RPMI7951 (cell line): ENCODE measurements at places on chromosomes 7 and 10. TPM values are rescaled to one million over a fixed set of nuclear protein-coding genes. Genes with fewer than 3 reads are reported as not detected.
A peak's percentile ranks its signal among the peaks of the same experiment; 100 is the strongest.

The PNLIPRP3 gene
- not detected in 2 replicates for total RNA-seq

The ADAP1 gene
- 1.6 and 1.8 TPM in 2 replicates for total RNA-seq

DNA sequence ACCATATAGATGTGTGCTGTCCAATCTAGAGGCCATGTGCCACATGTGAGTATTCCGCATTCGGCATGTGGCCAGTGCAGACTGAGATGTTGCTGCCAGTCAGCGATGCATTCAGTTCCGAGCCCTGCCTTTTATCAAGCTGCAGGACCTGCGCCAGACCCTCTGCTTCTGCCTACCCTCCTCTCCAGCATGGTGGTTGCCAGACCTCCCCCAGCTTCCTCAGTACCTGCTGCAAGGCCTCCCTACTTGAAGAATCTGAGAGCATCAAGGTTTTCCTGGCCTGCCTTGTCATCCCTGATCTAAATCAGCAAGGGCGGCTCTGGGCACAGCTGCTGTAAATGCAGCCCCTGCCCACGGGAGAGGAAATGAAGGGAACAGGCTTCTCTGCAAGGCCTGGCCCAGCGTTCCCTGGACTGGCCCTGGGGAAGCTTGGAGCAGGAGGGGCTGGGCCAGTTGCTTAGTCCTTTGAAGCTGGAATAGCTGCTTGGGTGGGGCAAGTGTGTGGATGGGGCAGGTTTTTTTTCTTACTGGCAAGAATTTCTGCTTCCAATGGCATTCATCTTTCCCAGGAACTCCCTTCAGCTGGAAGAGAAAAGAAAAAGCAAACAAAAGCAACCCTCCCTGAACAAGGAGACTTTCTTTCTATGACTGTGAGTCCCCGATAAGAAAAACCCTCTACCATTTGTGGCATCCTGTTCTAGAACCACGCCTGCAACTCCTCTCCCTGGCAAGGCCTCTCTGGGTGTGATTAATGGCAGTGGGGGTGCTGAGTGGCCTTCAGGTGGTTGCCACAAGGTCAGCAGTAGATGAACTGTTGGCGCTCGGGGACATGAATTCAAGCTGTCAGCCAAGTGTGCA lies 93.0 kb downstream of the NHLRC2 start:
- DNase-seq: no peak

The ADCY1 gene
- total RNA-seq: 3.1 and 4.4 TPM in 2 replicates

DNA sequence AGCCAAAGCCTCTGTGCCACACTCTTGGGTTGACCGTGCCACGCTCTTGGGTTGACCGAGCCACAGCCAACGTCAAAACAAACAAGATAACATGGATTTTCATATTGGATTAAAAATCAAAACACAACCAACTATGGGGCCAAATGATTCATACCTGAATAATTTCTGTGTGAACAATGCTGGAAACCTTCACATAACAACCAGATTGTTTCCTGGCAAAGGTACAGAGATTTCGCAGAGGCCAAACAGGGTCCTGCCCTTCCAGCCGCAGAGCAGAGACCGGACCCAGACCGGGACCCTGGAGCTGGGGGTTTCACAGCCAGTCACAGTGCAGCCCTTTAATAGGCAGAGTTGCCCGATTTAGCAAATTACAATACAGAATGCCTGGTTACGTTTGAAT lies 40.5 kb downstream of the ITIH5 start:
- no peak for DNase-seq

GRCh38 chr10:98646998-98647917 lies 200.5 kb upstream of the HPS1 start:
- DNase-seq: no peak

The FXYD4 gene
- total RNA-seq: not detected in 2 replicates

The CYP26C1 gene
- not detected in 2 replicates for total RNA-seq

The SLC39A12 gene
- total RNA-seq: not detected in 2 replicates

- no peak for DNase-seq
These were observed 36.7 kb upstream of the MNX1 start for GRCh38 chr7:157047148-157047547.

DNA sequence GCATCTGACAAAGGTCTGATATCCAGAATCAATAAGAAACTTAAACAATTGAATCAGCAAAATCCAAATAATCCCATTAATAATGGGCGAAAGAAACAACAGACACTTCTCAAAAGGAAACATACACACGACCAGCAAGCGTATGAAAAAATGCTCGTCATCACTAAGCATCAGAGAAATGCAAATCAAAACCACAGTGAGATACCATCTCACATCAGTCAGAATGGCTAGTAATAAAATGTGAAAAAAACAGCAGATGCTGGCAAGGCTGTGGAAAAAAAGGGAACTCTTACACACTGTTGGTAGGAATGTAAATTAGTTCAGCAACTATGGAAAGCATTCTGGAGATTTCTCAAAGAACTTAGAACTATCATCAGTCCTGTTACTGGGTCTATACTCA lies 496.7 kb downstream of the SH2D4B start:
- no peak for DNase-seq

The CALML5 gene
- not detected in 2 replicates for total RNA-seq

The CD36 gene
- total RNA-seq: 6.5 and 11.4 TPM in 2 replicates

The SPDYE8 gene
- total RNA-seq: not detected in 2 replicates

- DNase-seq: no peak
These were observed 14.9 kb upstream of the GIMAP8 start for GRCh38 chr7:150435390-150436073.

The MUC3A gene
- not detected in 2 replicates for total RNA-seq

- peak; percentile 93 for DNase-seq
These were observed 1339.4 kb downstream of the XPNPEP1 start for GRCh38 chr10:108583877-108584276.

DNA sequence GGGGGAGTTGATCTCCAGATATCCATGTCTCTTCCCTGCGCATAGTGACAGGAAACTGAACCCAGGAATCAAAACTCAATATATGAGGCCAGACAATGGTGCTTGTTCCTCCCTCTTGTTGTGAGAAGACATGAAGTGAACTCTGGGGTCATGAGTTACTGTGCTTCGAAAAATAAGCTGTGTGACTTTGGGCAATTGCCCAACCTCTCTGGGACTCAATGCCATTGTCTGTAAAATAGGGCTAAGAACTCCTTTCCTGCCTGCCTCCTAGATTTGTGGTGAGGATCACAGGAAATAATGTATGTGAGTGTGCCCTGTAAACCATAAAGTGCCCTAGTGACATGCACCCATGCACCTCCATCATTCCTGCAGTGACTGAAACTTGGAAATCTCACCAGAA lies 48.4 kb downstream of the SYPL1 start:
- no peak for DNase-seq

The NFE2L3 gene
- 53.7 and 60.3 TPM in 2 replicates for total RNA-seq

The CH25H gene
- total RNA-seq: 0.49 and 0.72 TPM in 2 replicates

DNA sequence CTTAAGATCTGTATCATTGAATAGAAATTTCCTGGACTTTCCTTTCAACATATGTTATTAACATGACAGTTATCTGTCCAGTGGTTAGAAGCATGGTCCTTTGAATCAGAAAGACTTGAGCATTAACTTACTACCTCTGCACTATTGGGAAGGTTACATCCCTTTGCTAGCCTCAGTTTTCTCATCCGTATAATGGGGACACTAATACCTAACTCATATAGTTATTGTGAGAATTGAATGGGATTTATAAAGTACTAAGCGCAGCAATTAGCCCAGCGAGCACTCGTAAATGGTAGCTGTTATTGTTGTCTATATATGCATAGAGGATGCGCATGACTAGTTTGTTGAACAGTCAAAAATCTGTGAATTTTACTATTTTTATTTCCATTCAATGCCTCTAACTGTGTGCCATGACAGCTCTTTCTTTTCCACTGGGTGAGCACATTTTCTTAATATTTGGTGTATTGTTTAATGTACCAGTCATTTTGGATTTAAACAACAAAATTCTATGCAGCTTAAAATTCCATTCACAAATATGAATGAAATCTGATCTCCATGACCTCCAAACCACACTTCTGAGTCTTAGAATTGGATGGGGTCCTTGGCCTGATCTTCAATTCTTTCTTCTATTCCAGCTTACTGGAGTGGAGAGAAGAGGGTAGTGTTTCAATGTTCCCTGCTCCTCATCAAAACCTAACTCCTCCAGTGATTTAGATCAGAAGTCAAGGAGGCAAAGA lies 65.0 kb downstream of the CACNB2 start:
- DNase-seq: no peak

The SFMBT2 gene
- total RNA-seq: 0.20 and 0.36 TPM in 2 replicates

The OLAH gene
- total RNA-seq: not detected in 2 replicates

The CYP3A7 gene
- not detected in 2 replicates for total RNA-seq

GRCh38 chr7:92158660-92159575 lies 20.0 kb downstream of the LRRD1 start:
- peak; percentile 77 for DNase-seq

DNA sequence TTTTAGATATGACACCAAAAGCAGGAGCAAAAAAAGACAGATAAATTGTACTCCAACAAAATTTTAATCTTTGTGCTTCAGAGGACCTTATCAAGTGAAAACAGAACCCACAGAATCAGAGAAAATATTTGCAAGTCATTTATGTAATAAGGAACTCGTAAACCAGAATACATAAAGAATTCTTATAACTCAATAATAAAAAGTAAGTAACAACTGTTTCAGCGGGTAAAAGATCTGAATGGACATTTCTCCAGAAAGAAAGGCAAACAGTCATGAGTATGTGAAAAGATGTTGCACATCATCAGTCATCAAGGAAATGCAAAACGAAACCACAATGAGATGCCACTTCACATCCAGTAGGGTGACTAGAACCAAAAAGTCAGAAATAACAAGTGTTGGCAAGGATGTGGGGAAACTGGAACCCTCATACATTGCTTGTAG lies 167.7 kb upstream of the KCTD7 start:
- DNase-seq: peak; percentile 7

DNA sequence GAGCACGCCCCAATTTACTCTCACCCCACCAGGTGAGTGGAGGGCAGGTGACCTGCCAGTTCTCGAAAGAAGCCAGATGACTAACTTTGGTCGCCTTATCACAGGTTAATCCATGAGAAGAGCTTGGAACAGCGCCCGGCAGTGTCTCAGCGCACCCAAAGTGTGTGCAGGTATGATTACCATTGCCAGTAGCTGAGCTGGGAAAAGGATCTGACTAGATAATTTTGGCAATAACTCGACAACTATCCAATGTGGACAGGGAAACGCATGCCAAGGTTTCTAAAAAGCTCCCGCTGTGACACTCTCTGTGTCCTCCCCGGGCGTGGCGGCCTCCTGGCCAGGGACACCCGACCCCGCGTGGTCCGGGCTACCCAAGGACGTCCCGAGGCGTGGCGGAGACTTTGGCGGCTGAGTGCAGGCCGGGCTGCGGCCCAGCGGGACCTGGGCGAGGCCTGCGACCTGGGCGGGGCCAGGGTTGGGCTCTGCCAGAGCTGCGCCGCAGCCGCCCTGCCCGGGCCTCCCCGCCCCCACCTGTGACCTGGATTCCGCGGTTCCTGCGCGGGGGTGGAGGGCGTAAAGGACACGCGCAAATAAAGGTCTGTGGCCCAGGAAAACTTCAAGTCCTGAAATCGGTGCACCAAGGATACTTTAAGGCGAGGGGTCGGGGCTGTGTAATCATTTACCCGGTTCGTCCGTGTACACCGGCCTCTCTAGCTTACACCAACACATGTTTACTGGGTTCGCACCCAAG lies 13.7 kb upstream of the WAPL start:
- DNase-seq: peak; percentile 57

GRCh38 chr7:51269321-51269720 lies 47.3 kb downstream of the COBL start:
- DNase-seq: no peak

DNA sequence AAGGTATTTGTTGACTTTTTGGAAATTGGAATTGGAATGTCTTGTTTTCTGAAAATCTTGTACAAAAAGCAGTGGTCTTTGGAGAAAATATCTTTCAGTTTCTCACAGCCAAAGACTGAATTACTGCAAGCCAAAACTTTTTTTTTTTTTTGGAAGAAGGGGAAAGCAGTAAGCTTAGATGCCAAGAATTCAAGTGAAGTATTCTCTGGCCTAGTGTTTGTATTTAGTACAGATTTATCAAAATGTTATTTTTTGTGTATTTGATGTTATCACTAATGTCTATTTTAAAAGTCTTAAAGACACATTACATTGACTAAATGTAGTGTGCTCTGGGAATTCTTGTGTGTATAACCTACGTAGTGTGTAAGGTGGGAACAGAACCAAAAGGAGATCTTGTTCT lies 6.2 kb downstream of the TET1 start:
- DNase-seq: no peak
